HCEC 1CT (cell line): ENCODE measurements at places on chromosomes 3 and 15.

DNA sequence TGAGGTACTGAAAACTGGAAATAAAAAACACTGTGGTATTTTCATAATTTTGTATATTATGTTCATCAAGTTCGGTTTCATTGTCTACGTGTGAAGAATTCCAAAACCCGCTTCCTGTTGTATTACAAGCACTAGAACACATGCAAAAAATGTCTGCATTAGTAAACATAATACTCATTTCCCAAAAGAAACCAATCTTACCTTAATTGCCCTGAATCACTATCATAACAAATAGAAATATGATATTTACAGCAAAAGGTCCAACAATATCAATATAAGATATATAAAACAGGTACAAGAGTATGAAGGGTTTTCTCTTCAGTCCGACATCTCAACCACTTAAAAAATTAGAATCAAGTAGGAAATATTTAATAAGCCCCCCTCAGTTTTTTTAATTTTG is 26.3 kb upstream of the GP5 start:
- DNase-seq = peak; percentile 18

- no peak for DNase-seq
These were observed 292.2 kb downstream of the PYDC2 start for GRCh38 chr3:191753196-191753595.

DNA sequence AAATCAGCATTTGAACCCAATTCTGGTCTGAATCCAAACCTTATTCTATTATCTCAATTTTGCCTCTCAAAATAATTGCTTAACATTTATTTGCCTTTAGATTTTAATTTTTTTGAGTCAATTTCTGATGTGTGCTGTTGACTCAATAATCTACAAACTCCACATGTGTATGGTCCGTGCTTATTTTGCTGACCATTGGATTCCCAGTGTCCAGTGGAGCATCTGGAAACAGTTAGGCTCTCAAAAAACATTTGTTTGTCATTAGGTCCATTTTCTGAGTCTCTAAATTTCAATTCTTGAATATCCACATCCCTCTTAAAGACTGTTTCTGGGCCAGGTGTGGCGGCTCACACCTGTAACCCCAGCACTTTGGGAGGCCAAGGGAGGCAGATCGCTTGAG is 19.2 kb upstream of the MYZAP start:
- DNase-seq = no peak

DNA sequence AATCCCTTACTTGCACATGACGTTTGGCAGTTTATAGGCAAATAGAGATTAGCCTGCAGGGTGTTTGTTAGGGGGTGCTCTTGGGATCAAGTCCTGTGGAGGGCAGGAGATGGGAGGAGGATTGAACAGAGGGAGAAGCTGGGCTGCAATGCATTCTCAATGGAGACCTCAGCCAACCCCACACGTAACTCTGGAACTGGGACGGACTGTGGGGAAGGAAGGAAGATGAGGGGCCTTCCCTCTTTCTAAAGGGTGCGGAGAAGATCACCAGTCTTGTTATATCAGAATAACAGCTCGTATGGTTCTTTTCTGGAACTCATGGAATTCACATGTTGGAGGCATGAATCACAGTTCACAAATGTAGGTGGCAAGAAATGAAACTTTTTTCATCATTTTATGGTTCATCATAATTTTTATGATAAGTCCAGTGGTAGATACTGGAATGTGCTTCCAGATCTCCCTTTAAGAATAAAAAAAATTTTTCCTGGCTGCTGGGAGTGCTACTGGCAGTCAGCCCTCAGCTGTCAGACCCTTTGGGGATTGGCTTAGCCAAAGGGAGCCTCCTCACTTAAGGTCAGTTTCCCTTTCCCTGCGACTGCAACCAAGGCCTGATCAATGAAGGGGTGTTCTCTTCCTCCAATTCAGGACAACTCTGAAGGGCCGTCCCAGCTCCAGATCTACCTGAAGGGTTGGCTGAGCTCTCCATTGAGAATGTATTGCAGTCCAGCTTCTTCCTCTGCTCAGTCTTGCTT is 20.5 kb upstream of the LYZL4 start:
- no peak for DNase-seq

DNA sequence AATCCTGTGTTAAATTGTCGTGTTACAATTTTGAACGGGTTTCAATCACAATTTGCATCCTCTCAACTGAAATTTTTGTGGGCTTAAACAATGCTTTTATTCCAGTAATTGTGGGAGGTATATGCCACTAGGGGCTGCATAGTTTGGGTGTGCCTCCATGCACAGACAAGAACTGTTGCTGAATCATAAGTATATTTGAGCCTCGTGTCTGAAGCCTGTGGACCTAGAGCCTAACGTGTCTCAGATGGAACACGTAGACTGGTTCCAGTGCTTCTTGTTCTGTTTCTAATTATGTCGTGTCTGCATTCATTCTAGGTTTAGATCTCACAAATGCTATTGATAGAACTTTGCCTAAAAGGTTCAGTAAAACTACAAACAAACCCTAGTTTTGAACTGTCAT is 363.4 kb downstream of the RBMS3 start:
- no peak for DNase-seq

- DNase-seq = no peak
These were observed 121.4 kb downstream of the RFTN1 start for GRCh38 chr3:16392065-16392464.

DNA sequence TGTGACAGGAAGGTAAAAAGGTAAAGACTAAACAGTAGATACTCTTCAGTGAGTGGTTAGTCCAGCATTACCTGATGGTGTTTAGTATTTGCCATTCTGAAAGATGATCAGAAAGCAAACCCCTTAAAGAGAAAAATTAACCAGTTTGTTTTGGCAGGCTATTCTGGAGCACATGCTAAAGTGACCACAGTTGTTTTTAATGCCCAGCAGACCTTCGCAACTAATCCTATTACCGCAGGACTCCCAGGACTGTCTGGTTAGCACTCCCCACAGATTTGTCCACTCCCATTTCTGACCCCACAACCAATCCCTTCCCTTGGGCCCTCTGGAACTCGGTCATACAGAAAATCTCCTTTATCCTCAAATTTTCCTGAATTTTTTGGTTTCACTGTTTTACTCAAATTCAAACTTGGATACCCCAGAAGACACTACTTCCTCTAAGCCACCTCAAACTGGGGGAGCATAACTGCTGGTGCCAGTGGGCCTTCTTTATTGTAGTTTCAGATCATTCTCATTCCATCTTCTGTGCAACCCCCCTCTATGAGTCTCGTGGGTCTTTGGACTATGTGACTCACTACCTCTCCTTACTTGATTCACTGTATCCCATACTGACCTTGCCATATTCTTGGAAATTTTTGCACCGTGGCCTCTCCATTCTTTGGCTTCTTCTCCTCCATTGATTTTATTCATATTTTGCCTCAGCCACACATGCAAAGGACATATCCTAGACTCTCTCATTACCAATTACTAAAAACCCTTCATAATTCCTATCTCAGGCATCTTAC is 104.4 kb downstream of the RBMS3 start:
- no peak for DNase-seq

DNA sequence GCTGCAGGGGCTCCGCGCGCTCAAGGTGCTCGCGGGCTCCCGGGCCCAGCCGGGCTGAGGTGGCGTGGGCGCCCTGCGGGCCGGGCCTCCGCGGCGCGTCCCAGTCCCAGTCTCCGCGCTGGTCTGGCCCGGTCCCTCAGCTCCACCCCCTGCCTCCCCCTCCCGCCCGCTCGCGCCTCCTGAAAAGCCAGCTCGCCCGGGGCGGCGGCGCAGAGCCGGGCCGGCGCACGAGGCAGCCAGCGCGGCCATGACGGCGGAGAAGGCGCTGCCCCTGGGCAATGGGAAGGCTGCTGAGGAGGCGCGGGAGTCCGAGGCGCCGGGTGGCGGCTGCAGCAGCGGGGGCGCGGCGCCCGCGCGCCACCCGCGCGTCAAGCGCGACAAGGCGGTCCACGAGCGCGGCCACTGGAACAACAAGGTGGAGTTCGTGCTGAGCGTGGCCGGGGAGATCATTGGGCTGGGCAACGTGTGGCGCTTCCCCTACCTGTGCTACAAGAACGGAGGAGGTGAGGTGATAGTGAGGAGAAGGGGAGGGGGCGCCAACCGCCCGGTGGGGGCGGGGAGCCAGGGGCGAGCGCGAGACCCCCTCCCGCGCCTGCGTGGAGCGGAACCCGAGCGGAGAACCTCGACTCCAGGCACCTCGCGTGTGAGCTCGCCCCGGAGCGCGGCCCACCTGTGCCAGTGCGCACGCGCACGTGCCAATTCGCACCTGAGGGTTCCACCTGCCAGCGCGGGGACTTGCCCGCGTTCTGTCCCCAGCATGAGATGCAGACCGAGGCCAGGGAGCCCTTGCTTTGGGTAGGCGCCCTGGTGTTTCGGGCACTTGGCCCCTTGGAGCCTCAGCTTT is at the start of gene SLC6A11:
TSS of gene SLC6A11 (plus strand) at position 210 of the 844 bp plus-strand sequence. CDS start at position 248, 38 bp downstream.
- DNase-seq = no peak

DNA sequence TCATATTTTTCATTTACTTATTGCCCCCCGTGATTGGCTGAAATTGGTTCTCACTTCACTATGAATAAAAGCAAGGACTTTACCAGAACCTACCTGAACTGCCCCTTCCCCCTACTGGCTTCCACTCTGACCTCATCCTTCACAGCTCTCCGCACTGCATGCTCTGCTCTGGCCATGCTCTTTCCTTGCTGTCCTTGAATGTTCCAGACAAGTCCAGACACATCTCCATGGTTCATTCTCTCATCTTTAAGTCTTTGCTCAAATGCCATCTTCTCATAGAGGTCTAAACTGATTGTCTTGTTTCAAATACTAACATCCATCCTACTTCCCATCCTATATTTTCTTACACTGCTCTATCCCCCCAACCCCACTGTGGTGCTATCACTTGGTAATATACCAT is 129.4 kb downstream of the CHST2 start:
- no peak for DNase-seq

GRCh38 chr3:148343416-148343815 is 354.3 kb upstream of the AGTR1 start:
- no peak for DNase-seq

- no peak for DNase-seq
These were observed 778.5 kb downstream of the NTRK3 start for GRCh38 chr15:87477737-87478686.

GRCh38 chr15:31485431-31485830 is 158.8 kb downstream of the KLF13 start:
- no peak for DNase-seq

DNA sequence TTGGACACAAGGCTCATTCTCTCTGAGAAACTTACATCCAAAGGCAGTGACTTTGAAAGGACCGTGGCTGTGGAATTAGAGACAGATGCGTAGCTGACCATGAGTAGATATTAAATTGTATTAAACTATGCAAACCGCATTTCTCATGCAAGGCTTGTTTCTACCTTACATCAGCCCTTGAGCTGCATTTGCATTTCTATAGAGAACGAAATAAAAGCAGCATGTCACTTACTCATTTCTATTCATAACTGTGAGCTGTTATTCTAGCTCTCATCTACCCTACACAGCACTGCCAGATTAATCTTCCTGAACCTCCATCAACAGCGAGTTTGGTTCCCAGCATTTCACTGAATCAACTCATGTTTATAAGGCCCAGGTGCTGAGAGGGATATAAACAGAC is 72.3 kb downstream of the THSD4 start:
- no peak for DNase-seq

DNA sequence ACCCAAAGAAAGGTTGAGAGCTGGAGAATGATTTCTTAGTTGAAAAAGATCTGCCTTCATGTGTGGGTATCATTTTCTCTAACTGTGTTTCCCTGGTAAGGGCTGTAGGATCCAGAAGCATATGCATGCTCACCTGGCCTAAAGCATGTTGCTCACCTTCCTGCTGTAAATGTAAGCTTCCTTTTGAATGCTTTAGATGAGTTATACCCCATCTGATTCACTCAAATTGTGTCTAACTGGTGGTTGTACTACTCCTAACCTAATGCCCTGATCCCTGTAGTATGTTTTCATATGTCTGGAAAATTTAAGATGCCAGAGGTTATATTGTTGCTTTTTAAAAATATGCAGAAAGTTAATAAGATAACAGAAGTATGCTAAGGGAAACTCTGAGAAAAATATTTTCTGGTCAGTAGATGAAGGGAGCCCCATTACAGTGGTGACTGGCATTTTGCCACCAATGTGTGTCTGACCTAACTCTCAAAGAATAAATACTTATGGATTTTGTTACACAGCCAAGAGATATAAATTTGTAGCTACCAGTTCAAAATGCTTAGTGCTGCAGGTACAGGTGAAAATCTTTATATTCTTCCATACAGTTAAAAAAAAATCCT is 7.7 kb downstream of the FILIP1L start:
- peak; percentile 18 for DNase-seq

DNA sequence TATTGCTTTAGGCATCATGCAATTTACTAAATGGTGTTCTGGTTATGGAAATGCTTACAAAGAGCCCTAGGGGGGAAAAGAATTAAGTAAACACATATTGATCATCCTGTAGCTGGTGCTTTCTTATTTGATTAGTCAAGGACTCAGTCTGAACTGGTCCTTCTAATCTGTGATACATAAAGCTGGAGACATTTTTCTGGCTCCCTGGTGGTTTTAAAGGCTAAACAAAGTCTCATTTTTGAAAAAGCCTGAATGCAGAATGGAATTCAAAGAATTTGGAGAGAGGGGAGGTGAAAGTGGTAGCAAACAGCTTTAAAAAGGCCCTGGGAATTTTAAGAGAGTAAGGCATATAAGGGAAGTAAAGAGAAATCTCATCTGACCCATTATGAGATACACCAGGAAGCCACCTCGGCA is 149.7 kb downstream of the RBMS3 start:
- peak; percentile 62 for DNase-seq

GRCh38 chr3:18526667-18527066 is 101.5 kb upstream of the SATB1 start:
- no peak for DNase-seq

DNA sequence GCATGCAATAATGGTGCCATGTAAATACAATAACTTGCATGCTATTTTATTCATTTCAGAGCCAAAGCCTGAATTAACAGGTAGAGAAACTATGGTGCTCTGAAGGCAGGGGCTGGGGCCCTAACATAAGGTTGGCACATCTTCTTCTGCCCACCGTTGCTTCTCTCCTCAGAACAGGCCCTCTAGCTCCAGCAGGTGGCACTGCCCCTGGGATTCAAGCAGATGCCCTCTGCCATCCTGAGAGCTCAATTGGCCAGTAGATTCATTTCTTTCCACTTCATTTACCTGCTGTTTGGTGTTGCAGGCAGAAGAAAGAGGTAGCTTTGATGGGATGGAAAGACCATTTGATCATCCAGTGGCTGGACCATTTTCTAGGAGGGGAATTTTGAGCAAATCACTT is 130.5 kb downstream of the FOXB1 start:
- no peak for DNase-seq
